ENCODE measurements at places on chromosomes 5 and 9.

- no peak for DNase-seq
Measured at GRCh38 chr5:119271758-119272730, 83.8 kb upstream of the TNFAIP8 start.

- DNase-seq = no peak
Measured at GRCh38 chr5:14165375-14166106, 22.4 kb downstream of the TRIO start.

- DNase-seq = no peak
Measured at GRCh38 chr9:93827545-93828330, 127.4 kb downstream of the BARX1 start.

GRCh38 chr9:35057271-35057620 is 15.2 kb downstream of the VCP start:
- no peak for DNase-seq

DNA sequence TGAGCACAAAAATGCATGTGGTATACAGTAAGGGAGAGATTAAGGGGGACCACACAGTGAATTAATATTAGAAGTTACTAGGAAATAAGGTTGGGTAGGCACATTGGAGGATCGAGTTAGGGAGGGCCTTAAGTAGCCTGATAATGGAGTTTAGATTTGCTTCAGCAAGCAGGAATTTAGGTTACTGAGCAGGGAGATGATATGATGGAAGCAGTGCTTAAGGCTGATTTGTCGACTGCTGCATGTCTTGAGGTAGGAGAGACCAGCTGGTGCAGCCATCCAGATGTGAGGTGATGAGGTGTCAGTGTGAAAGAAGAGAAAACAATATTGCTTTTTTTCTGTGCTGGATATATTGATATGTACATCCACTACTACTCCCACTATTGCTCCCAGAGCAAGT is 55.2 kb upstream of the ACTBL2 start:
- no peak for DNase-seq

DNA sequence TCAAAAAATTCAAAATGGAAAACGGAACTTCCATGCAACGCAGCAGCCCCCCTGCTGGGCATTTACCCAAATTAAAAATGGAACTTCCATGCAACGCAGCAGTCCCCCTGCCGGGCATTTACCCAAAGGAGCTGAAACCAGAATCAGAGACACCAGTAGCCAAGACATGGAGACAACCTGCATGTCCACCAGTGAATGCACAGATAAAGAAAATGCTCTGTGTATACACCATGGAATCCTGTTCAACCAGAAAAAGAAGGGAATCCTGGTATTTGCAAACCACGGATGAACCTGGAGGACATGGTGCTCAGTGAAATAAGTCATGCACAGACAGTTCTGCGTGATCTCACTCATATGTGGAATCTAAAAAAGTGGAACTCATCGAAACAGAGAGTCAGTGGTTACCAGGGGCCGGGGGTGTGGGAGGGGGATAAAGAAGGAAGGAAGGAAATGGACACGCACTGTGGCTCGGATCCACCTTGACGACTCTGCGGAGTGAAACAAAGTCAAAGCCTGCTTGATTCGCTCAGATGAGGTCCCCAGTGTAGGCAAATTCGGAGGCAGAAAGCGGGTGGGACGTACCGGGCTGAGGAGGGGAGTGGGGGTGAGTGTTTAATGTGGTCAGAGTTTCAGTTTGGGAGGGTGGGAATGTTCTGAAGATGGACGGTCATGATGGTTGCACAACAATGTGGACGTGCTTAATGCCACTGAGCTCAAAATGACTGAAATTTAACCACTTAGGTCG is 40.2 kb upstream of the EXOC3 start:
- DNase-seq = no peak

DNA sequence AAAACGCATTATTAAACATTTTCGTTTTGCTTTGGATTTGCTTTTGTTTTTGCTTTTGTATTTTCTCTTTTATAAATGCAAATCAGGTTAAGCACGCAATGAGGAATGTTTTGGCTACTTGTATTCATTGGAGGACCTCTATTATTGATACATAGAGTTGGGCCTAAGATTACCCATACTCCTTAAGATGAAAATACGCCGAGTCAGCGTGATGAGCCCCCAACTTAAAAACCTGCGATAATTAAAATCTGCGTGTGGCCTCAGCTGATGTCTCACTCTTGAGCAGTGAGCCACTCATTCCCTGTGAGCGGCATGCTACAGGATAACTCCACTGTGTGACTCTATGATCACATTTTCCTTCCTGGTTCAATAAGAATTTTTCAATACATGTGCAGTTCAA is 518.3 kb downstream of the IRX1 start:
- no peak for DNase-seq

DNA sequence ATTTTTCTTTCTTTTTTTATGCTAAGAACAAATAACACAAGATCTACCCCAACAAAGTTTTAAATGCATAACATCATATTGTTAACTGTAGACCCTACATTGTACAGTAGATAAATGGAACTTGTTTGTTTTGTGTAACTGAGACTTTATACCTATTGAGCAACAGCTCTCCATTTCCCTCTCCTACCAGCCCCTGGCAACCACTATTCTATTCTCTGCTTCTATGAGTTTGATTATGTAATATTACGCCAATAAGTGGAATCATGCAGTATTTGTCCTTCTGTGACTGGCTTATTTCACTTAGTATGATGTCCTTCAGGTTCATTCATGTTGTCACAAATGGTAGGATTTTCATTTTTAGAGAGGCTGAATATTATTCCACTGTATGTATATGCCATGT is 308.2 kb upstream of the PRR16 start:
- no peak for DNase-seq

GRCh38 chr5:45109636-45110035 is 300.9 kb downstream of the MRPS30 start:
- no peak for DNase-seq

All from activated CD4-positive, CD25-positive, alpha-beta regulatory T cell (primary cell).